CD8-positive, alpha-beta memory T cell (primary cell): ENCODE measurements at places on chromosomes 5 and 9. TPM values are rescaled to one million over a fixed set of nuclear protein-coding genes. Genes with fewer than 3 reads are reported as not detected.

DNA sequence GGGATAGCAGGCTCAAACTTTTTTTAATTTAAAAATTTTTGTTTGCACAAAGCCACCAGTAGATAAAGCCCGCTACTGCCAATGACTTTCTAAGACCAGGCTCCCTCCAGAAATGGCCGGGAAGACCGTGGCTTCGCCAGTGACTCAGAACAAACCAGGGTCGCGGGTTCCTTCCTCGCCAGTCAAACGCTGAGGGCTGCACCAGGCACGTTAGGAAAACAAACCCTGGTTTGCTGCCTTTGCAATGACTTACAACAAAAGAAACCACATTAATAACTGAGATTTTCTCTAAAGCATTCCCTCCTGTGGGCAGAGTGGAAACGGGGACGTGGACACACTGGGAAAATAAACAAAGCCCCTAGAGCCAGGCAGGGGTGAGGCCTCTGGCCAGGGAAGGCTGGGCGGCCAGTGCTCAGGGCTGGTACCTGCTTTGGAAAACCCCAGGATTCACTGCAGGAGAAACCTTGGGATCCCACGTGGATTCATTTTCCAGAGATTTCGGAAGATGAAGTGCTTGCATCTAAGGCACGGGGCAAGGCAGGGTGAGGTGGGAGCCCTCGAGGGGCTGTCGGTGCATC, 3.8 kb downstream of the PRRX2 start:
- H3K4me3 ChIP-seq: no peak overlapping the region
- no peak overlapping the region for H3K27ac ChIP-seq
- H3K27me3 ChIP-seq: no peaks in the 10 kb centered on the region
- no peaks in the 10 kb centered on the region for H3K36me3 ChIP-seq
- no peak for DNase-seq

SSBP2 gene
- 9.2 TPM for total RNA-seq

- H3K27ac ChIP-seq: no peak overlapping the region
- no peaks in the 10 kb centered on the region for H3K36me3 ChIP-seq
- peaks cover 52% of the 10 kb centered on the region for H3K27me3 ChIP-seq
Observed at GRCh38 chr5:88663793-88664216, 219.2 kb downstream of the MEF2C start.

MYO10 gene
- 0.18 TPM for total RNA-seq

DNA sequence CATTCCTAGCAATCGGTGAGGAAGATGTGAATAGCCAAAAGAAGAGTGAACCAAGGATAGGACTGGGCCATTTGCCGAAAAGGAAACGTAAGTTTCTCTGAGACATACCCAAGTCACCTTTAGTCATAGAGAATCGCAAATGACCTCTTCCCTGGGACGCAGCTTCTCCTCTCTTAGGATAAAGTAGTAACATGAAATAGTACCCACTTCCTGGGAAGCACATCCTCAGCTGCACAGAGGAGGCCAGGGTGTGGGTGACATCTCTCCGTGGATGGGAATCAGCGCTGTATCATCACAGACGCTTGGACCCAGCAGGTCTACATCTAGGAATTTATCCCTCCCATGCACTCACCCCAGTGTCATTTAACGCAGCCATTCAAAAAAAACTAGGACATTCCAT, 120.9 kb upstream of the PHYKPL start:
- no peaks in the 10 kb centered on the region for H3K4me1 ChIP-seq
- no peaks in the 10 kb centered on the region for H3K36me3 ChIP-seq
- no peak for DNase-seq
- H3K27me3 ChIP-seq: no peaks in the 10 kb centered on the region
